Activated CD4-positive, alpha-beta T cell treated with anti-CD3 and anti-CD28 coated beads for 36 hours (primary cell): ENCODE measurements at places on chromosomes 6 and 20.

GRCh38 chr6:139378882-139379341, 4.5 kb upstream of the CITED2 start:
- peak; percentile 42 for DNase-seq

DNA sequence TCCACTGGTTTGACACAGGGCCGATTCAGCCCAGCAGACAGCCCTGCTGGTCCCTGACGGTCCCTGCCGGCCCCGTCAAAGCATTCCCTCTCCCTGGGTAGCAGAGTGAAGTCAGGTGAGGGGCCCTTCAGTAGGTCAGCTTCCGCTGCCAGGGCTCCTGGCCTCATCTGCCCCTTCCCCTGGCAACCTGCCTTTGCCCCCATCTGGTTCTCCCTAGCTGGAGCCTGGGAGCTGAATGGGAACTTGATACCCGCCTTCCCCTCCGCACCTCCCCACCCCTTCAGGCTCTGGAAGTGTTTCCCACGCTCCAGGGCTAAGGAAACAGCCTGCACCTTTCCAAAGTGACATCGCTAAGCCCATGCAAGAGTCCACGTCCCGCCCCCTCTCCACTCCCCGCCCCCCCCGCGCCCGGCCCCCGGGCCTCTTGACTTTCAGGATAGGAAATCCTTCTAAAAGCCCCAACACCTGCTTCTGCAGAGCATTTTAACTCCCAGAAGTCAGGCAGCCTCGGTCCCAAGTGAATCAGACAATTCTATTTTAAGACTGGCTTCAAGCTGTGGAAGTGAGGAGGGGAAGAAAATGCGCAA, 53.3 kb downstream of the ISM1 start:
- no peak for DNase-seq

GRCh38 chr6:43147691-43148477, 23.2 kb upstream of the SRF start:
- DNase-seq = no peak

GRCh38 chr20:48661575-48662455, 166.0 kb downstream of the PREX1 start:
- DNase-seq = no peak

GRCh38 chr20:49657118-49657901, 56.4 kb downstream of the B4GALT5 start:
- DNase-seq = no peak

- DNase-seq = no peak
Observed at GRCh38 chr6:166489301-166490155, 97.0 kb downstream of the RAMACL start.

DNA sequence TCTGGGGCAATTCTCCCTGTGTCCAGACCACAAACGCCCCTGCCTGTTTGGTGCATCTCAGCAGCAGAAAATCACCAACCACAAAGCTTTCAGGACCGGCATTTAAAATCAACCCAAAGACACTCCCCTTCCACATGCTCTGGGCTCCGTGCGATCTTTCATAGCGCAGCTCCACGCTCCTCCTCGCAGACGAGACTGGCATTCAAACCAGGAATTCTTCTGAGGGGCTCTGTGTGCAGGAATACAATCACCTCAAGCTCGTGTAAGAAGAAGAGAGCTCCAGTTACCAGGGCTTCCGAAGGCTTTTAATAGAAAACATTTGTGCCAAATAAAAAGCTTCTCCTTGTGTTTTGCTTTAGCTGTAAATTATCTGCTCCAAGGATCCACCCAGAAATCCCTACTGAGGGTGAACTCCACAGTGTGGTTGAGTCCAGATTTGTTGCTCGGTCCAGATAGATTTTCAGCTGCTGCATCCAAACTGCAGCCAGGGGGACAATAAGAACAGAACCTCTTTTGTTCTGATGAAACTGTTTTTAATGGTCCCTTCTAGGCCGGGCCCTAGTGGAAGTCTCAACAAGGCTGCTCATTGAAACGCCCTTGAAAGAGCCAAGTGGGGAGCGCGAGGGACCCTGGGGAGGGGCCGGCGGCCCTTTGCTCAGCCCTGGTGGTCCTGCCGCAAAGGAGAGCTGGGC, 16.4 kb upstream of the BMP7 start:
- no peak for DNase-seq

DNA sequence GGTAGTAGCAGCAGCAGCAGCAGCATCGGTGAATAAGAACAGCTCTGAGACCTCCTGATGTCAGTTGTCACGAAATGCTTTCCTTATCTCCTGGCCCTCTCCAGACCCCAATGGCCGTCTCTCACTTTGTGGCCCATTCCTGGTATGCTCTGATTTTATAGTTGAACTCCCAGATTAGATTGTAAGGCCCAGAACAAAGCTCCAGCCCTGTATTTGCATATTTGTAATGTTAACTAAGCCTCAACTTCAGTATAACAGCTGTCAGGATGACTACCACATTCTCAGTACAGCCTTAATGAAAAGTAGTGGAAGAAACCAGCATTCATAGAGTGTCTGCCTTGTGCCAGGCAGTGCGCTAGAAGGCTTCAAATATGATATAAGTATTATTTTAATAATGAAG, 180.9 kb downstream of the SASH1 start:
- no peak for DNase-seq

DNA sequence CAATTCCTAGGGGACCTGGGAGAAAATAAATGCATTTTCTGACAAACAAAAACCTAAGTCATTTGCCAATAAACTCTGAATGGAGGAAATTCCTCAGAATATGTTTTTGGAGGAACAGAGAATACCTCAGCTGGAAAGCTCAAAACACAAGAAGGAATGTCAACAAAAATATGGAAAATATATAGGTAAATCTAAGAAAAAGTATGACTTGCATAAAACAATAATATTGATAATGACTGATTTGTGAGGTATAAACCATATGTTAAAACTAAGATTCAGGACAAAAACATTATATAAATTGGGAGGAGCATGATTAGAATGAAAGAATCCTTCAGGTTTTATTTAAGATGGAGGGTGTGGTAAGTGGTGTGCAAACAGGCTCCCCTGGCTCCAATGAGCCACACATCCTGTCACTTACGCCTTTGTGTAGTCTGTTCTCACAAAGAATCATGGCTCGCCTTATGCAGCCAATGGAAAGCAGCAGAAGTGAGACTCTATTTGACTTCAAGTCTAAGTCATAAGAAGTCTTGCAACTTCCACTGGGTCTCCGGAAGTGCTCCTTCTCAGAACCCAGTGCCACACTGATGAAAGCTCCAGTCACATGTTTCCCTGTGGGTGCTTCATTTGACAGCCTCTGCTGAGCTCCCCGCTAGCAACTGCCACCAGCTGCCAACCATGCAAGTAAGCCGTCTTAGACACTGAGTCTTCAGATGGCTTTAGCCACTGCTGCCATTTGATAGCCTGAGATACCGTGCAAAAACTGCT, 8.1 kb downstream of the CFAP61 start:
- no peak for DNase-seq

DNA sequence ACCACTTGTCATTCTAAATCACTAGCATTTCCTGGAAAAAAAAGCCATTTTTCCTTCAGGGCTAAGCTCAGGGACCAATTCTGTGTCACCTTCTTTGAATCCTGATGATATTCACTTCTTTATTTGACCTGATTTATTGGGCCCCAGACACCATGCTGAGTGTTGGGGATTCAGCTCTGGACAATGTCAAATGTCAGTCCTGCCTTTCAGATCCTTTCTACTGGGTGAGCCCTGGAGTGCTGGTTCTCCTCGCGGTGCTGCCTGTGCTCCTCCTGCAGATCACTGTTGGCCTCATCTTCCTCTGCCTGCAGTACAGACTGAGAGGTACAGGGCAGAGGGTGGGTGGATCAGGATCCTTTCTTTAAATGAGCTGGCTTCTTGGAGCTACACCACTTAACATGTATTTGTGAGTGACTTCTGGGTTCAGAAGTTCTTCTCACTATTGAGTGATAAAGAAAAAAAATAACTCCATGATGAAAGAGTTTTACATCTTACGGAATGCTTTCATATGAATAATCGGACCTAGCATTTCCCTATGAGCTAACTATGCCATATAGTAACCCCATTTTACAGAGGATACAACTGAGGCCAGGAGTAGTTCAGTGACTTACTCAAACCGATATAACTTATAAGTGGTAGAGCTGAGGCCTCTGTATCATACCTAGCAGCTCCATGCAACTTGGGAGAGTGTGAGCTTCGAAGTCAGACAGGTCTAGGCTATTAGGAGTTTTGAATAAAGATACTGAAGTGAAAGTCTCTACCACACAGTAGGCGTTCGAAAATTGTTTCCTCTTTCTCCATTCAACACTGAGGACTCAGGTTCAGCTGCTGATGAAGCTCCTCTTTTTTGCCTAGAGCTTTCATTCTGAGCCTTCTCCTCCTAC, 9.3 kb downstream of the MOG start:
- no peak for DNase-seq

DNA sequence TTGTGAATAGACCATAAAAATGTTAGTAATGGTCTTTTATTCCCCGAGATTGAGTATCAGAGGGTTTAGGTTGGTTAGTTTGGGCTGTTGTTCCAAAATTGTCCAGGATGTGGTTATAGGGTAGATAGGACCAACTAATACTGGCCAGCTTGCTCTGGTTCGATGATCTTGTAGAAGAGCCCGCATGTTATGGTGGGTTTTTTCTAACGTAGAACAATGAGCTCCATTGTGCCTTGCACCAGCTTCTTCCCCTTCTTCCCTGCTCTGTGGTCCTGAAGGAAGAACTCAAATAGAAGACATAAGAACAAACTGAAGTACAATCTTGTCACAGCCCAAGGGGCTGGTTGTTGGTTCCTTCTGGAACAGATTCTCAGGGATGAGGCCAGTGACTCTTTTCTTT, 70.5 kb downstream of the RREB1 start:
- no peak for DNase-seq

DNA sequence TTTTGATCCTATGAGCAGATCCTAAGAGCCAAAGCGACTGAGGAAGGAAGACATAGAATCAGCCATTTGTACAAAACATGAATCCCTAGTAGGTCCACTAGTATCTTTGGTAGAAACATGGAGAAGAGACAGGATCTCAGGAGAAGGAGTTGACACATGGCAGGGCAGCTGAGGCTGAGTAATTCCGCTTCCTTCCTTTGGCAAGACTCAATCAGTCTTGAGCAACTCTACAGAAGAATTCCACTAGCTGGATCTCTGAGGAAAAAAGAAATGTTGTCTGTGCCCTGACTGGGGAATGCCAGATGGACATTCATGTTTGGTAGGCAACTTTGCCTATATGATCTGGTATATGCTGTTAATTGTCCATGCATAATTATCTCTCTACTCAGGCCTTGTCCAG, 35.3 kb downstream of the ESR1 start:
- no peak for DNase-seq

- DNase-seq = no peak
Observed at GRCh38 chr6:113893451-113893850, 36.3 kb downstream of the MARCKS start.

DNA sequence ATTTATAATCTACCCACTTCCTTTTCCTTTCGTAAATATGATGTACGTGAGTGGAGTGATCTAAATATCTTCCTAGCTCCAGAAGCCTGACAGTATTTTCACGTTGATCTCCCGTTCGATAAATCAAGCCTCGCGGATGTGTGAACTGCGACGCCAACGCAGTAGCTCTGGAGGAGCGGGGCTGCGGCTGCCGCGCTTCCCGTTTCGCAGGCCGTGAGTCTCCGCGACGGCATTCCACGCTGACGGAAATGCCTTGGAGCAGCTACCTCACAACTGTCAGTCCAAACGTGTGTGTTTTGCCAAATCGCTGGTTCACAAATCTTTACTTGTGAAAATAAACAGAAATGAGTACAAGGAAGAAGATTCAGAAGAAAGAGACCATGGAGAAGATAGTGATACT, 41.2 kb downstream of the BTBD3 start:
- no peak for DNase-seq

- no peak for DNase-seq
Observed at GRCh38 chr6:99879431-99879830, 114.6 kb downstream of the MCHR2 start.

GRCh38 chr6:39072830-39073229, 24.2 kb downstream of the GLP1R start:
- DNase-seq = no peak
